Stimulated activated CD4-positive, alpha-beta T cell treated with anti-CD3 and anti-CD28 coated beads, Interleukin-1b, Interleukin-23, amount 100 ng/mL, for 1 hour (primary cell): ENCODE measurements at places on chromosomes 12 and 14.

- no peak for DNase-seq
Measured at GRCh38 chr12:74483057-74483456, 54.6 kb upstream of the ATXN7L3B start.

DNA sequence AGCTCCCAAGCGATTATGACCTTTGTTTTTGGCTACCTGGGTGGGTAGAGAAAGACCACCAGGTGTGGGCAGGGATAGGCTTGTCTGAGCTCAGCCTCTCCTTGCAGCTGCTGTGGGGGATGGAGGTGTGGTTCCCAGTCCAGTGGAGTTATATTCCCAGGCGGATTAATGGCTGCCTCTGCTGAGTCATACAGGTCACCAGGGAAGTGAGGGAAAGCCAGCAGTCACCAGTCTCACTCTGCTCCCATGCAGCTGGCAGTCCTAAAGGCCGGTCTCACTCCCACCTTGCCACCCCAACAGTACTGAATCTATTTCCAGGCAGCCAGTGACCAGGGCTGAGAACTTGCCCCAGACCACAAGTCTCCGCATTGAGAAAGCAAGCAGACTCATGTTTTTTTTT lies 399.2 kb downstream of the VRK1 start:
- DNase-seq, result no peak

DNA sequence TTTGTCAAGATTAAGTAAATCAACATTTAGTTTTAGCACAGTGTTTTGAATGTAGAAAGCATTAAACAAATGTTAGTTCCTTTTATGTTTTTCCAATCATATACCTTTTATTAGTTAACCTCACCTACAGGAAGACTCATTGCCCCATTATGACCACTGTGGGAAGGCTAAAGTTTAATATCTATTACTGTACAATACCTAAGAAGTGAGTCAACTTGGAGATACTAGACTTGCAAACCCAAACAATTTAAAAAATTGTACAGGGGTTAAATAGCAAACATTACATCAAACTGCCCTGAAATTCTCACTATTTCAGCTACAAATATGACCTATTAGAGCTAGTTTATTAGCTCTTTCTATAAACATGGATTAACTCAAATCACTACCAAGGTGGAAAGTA lies 8.6 kb upstream of the G2E3 start:
- DNase-seq, result no peak

DNA sequence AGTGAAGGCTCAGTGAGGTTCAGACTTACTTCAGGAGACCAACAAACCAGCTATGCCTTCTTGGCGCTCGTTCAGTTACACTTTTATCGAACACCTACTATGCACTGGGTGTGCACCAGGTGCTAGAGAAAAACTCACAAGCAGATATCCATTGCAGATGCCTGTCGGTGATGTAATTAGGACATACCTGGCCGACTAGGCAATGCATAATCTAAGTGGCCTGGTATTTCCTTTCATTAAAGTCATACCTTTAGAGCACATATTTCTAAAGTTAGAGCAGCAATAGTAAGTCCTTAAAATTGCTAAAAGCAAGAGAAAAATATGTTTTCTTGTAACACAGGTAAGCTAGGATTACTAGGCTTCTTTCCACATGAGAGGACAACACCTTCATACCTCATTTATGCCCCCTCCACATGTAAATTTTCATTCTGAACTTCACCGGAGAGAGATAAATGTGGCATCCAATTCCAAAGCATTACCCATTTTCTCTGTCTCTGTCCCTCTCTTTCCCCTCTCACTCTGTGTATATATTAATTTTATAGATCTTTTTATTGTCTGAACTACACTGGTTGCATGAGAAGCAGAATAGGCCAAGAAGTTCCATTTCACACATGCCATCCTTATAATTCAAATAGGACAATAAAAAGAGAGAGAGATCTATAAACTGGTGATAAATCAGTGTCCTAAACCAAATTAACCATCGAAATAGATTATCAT lies 242.2 kb downstream of the SPTSSA start:
- no peak for DNase-seq

DNA sequence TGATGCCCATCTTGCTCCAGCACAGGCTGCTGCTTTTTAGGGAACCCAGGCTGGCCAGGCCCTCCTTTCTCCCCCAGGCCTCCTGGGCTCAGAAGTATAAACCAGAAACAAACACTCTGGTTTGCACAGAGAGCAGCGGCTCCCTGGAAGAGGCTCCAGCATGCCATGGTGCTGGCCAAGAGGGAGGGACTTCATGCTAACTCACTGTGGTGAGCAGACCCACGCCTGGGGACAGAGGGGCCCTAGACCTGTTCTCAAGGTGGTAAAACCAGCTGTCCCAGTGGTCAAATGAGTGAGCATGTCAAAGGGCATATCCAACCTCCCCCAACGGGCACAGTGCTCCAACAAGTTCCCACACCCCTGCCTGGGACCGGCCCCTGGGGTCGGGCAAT lies 15.5 kb downstream of the BCL11B start:
- DNase-seq, result no peak

GRCh38 chr14:72142328-72142727 lies 210.1 kb downstream of the RGS6 start:
- no peak for DNase-seq

DNA sequence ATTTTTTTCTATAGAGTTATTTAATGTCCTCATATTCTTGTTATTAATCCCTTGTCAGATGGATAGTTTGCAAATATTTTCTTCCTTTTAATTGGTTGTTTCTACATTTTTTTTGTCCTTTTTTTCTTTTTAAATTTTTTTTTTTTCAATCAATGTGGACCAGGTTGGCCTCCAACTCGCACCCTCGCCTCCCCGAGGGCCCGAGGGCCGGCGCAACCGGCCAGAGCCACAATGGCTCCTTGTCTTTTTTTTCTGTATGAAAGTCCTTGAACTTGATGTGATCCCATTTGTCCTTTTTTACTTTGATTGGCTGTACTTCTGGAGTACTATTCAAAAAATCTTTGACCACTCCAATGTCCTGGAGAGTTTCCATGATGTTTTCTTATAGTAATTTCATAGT lies 17.7 kb upstream of the SLCO1B1 start:
- DNase-seq, result no peak

- DNase-seq, result no peak
Measured at GRCh38 chr12:55392032-55392795, 8.1 kb upstream of the OR6C65 start.

GRCh38 chr12:38328306-38328895 lies 11.8 kb downstream of the ALG10B start:
- DNase-seq, result no peak

GRCh38 chr14:101535232-101535631 lies 26.1 kb upstream of the DIO3 start:
- no peak for DNase-seq

DNA sequence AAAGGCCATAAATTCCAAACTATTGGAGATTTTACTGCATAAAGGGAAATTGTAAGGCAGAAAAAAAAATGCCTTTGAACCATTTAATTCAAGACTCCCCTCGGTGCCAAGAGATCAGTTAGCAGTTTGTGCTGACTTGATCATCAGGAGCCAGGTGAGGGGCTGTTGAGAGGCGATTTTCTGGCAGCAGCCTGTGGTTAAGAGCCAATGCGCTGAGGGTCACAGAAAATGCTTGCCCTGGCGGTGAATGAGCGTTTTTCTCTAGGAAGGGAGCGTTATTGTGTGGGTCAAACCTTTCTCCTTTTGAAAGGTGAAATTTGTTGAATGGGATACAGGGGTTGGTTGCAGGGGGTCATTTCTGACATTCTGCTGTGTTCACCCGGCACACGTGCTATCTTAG lies 4.7 kb downstream of the SRRM4 start:
- no peak for DNase-seq

GRCh38 chr12:24795699-24796347 lies 153.1 kb downstream of the BCAT1 start:
- DNase-seq, result no peak

DNA sequence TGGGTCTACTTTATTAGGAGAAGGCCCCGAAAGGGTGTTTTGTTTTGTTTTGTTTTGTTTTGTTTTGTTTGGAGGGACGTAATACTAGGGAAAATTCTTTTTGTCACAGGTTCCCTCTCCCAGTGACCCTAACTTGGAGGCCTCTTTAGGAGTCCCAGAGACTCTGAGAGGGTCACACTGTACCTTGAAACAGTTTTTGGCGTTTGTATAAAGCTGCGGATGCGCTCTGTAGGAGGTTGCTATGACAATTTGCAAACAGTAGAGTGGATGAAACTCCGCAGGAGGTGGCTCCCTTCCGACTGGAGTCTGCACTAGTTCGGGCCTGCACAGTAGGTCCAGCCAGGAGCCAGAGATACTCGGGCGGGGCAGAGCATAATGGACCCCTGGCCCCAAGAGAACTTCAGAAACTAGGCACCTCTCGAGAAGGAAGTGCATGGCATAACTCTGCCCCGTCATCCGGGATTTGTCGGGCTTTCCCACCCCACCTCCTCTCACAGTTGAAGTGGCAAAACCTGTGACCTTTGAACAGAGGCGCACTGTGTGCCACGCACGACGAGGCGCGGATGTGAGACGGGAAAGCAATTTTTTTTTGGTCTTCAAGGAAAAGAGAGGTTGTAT lies 1.3 kb upstream of the DYRK2 start:
- no peak for DNase-seq

DNA sequence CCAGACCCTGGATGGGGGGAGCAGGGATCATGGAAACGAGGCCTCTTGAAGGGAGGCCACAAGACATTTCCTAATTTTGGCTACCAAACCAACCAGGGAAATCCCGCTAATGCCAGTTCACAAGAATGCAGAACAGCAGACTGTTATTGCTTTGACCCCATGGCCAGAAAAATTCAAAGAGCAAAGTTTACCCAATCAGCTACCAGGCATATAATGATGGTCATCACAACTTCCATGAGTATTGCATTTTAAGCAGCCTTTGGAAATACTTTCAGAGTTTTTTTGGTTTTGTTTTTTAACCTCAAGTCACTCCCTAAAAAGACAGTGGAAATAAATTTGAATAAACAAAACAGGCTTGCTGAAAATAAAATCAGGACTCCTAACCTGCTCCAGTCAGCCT lies at the start of gene IL25:
TSS of gene IL25 (plus strand) at position 301 of the 400 bp plus-strand sequence.
- no peak for DNase-seq

DNA sequence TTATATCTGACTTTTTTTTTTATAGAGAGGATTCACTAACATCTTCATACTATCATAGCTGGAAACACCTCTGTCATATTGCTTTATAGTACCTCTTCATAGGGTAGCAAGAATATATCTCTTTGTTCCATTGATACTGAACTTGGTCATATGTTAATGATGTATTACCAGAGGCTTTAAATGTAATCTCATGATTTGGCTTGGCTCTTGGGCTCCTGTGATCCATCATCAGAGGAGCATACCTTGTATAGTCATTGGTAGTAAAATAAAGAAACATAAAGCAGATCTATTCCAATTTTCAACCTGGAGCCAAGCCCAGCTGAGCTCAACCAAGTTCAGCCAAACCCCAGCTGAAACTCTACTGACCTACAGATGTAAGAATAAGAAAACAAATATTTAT lies 43.2 kb upstream of the GRIN2B start:
- no peak for DNase-seq
